Spinal cord (tissue), 10 donors: ENCODE measurements at places on chromosomes 4 and X. TPM values are rescaled to one million over a fixed set of nuclear protein-coding genes. Genes with fewer than 3 reads are reported as not detected.
A peak's percentile ranks its signal among the peaks of the same experiment; 100 is the strongest.

Gene LRP2BP
- 9.2 TPM for total RNA-seq

Gene HEPH
- total RNA-seq: 31.7 TPM

Gene PCDH10
- total RNA-seq: 21.6 TPM

Gene CLNK
- 0.10 TPM for total RNA-seq

Gene CISD2
- total RNA-seq: 31.7 TPM

Gene DOK7
- total RNA-seq: 2.6 TPM

Gene LRAT
- 0.50 TPM for total RNA-seq

Gene CYSLTR1
- 20.2 TPM for total RNA-seq

Gene MAGEA1
- total RNA-seq: not detected

Gene ENAM
- 0.06 TPM for total RNA-seq

Gene REELD1
- 0.30 TPM for total RNA-seq

Gene RGN
- 15.3 TPM for total RNA-seq

DNA sequence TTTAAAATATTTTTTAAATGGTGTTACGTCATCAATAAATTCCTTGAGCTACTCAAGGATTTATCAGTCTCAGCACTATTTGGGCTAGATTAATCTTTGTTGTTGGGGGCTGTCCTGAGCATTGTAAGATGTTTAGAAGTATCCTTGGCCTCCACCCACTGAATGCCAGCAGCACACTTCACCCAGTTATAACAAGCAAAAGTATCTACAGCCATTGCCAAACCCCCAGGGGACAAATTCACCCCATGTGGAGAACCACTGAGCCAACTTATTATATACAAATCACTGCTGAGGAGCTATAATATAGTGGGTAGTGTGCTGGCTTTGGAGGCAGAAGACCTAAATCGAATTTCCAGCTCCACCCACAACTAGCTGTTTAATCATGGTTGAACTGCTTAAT lies 58.3 kb downstream of the ATP10D start:
- no peak for DNase-seq

DNA sequence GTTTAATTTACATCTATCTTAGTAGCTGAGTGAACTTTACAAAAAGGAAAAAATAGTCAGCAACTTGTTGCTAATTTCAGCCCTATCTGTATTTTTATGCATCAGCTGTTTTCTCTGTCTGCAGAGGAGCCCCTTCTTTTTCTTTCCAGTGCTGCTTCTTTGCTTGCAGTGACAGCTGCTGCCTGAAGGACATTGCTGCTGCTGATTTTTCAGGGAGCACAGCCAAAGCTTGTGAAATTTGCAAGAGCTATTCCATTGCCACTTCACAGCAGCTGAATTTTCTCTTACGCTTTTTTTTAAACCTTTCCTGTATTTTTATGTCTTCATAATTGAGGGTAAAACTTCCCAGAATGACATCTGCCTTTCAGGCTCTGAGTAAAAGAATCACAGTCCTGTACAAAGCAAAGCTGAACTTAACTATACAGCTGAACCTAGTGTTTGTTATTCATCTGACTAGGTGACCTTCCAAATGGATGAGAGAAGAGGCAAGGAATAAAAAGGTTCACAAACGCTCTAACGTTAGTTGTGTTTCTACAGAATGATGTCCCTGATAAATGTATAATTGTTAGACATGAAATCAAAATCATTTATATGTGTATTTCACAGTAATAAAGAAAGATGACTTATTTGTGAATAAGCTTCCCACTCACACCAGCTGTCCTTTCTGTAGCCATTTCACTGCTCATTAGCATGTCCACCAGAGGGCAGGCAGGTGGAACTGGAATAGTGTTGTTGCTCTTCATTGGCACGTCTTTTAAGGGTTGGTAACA lies 541.4 kb downstream of the ADGRL3 start:
- peak; percentile 81 for DNase-seq

GRCh38 chr4:139686130-139686529 lies 20.5 kb downstream of the MGST2 start:
- no peak for DNase-seq

- no peak for DNase-seq
Measured at GRCh38 chr4:77910676-77911075, 48.0 kb downstream of the MRPL1 start.

- no peak for DNase-seq
Measured at GRCh38 chr4:3829956-3830773, 64.0 kb downstream of the ADRA2C start.

- no peak for DNase-seq
Measured at GRCh38 chrX:107596651-107597050, 31.7 kb upstream of the PRPS1 start.

- DNase-seq: no peak
Measured at GRCh38 chr4:74018771-74019170, 19.7 kb downstream of the CXCL3 start.

DNA sequence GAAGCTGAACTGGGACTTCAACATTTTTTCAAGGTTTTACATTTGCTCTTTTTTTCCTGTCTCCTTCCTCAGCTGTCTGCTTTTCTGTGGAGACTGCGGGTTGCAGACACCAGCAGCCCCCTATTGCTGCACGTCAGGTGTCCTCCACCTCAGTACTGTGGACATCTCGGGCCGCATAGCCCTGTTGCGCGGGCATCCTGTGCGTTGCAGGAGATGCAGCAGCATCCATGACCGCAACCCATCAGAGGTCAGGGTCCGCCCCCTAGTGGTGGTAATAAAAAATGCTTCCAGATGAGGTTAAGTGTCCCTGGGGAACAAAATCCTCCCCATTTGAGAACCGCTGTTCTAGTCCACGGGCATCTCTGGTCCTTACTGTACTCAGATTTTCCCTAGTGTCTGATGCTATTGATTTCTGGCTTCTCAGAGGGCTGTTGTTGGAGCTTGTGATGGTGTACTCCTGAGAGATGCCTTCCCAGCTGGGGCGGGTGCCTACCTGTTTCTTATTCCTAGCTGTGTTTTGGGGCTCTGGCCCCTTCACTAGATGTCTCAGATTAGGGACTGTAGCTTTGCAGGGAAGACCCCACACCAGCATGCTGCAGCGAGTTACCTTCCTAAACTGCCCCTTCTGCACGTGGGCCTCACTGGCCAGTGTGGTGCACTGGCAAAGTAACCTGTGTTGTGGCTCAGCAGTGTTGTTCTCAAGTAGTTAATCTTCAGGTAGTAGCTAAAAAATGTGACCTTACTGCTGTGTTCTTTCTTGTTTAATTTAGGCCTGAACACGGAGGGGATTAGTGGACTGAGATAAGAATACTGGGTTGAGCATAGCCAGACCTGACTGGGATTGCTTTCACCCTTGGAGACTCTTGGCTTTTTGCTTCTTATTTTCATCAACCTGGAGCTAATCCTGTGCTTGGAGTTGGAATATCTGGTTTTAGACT lies 28.2 kb downstream of the NSD2 start:
- DNase-seq: peak; percentile 88

- DNase-seq: no peak
Measured at GRCh38 chr4:41448934-41449333, 89.0 kb upstream of the LIMCH1 start.

DNA sequence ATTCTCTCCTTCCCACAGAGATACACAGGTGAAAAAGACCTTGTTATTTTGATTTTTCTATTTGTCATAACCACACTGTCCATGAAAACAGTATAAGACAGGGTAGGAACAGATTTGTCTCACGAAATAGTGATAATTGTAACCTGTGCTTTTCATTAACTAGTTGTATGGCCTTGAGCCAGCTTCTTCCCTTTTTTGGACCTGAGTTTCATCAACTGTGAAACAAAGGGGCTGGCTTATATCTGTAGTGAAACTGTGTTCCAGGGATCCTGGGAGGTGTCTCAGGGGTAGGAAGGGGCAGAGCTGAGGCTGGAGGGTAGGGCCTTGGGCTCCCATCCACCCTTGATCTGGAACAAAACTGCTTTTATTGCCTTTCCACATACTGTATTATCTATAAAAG lies 50.9 kb downstream of the MED28 start:
- DNase-seq: no peak

- no peak for DNase-seq
Measured at GRCh38 chr4:19888587-19888986, 363.1 kb upstream of the SLIT2 start.

DNA sequence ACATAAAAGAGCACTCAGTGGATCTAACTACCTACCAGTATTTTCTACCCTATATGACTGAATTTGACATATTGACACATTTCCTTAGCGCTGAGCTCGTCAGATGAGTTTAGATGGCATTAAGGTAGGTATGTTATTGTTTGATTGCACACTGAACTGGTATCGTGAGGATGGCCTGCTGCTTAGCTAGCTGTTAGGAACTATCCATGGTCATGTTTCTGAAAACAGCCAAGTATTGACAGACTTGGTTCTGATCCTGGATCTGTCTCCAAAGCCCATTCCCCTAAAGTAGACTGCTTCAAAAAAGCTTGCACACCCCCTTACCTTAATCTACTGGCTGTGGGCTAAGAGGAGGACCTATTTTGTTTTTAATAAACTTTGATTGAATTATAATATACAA lies 32.9 kb downstream of the FNIP2 start:
- no peak for DNase-seq

- no peak for DNase-seq
Measured at GRCh38 chr4:122300776-122301175, 78.0 kb upstream of the ADAD1 start.

DNA sequence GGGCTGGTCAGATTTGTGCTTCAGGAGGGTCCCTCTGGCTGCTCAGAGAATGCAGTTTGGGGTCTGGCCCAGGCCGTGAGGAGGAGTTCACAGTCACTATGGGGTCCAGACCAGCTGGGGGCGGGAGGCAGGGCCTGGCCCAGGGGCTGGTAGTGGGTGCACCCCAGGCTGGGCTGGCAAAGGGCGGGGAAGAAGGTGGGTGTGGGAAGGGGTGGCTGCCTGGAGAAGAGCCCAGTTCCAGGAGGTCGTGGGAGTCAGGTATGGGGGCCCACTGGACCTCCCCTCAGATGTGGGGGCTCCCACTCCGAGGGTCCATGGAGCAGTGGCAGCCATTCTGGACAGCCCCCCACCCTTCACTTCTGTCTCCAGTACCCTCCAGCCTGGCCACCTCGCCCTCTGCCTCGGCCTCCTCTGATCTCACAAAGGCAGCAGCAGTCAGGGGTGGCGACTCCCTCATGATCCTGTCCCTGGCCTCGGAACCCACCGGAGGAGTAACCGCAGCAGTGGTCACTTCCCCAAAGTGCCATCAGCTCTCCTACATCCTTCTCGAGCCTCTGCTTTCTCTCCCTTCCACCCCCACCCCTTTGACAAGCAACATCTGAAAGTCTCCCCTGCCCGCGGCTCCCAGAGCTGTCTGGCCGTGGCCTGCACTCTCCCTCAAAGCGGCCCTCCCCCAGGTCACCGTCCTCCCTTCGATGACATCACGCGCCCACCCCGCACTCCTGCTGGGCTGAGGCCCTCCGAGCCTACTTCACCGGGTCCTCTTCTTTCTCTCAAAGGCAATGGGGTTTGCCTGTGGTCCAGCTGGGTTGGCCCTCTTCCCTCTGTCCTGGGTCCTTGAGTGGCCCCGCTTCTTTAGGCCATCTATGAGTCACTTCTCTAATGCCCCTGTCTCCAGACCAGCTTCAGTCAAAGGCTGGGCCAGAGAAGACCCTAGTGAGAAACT lies 1.7 kb upstream of the SLC6A8 start:
- DNase-seq: no peak

- DNase-seq: no peak
Measured at GRCh38 chr4:174009686-174010451, 273.6 kb downstream of the FBXO8 start.

DNA sequence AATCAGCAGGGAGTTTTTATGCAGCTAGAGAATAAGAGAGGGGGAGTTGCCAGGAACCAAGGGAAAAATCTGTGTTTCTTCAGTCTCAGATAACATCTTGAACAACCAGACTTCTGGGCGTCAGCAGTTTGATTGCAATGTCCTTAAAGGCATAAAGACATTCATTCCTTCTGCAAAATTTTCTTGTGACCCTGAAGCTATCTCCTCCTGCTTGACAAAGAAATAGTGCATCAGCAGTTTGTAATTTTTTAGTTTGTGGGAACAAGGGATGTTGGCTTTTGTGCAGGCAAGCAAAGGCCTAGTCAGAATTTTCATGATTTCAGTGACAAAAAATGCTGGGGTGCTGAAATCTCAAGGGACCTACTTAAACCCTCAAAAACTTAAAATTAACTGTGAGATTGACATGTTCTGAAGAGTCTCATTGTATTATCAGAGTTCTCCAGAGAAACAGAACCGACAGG lies 125.8 kb upstream of the UNC5C start:
- no peak for DNase-seq

GRCh38 chrX:23788521-23788920 lies 5.5 kb downstream of the SAT1 start:
- DNase-seq: no peak

- no peak for DNase-seq
Measured at GRCh38 chrX:86241547-86241946, 93.3 kb downstream of the DACH2 start.

GRCh38 chrX:114905251-114905650 lies 112.2 kb downstream of the IL13RA2 start:
- DNase-seq: no peak

- no peak for DNase-seq
Measured at GRCh38 chr4:183101956-183102480, 3.0 kb downstream of the WWC2 start.

GRCh38 chrX:140724309-140724708 lies 14.8 kb downstream of the LINC00632 start:
- no peak for DNase-seq

- no peak for DNase-seq
Measured at GRCh38 chr4:98599617-98600205, 58.7 kb downstream of the TSPAN5 start.

DNA sequence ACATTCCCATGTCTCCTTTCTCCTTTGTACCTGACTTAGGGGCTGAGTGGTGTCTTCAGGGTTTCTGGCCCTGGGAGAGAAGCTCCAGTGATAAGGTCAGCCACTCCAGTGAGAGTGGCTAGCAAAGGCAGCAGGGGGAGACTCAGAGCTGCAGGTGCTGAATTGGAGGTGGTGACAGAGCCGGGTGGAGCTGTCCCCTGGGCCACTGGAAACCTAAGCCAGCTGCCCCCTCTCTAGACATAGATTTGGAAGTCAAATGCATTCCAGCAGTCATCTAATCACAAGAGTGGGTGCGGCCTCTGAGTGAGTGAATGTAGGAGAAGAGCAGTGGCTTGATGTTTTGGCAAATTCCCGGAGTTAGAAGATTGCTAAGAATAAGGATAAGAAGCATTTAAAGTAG lies 28.5 kb downstream of the TRIM2 start:
- no peak for DNase-seq

- DNase-seq: no peak
Measured at GRCh38 chr4:70704931-70705182, 16.5 kb downstream of the UTP3 start.

DNA sequence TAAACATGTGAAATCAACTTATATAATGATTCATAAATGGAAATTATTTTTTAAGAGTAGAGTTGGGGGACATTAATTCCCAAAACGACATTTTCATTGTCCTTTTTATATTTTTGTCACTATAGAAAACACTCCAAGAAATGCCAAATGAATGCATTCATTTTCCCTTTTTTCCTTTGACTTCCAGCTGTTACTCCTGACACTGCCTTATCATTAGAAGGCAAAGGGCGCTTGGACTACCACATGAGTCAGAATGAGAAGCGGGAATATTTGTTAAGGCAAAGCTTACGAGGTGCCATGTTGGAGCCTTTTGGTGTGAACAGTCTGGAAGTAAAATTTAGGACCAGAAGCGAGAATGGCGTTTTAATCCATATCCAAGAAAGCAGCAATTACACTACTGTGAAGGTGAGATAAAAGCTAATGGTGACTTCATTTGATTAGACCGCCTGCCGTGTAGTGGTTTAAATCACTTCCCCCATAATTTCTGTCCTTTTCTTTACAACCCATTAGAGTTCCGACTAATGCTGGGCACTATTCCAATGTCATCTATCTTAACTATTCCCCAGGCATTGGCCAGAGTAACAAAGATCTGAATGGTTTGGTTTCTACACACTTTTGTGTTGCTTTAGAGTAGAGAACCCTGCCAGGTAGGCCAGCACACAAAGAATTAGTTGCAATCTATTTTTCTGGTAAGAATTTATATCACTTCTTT lies 166.7 kb downstream of the FAT4 start:
- peak; percentile 88 for DNase-seq
